ENCODE measurements at places on chromosomes 5 and 9. TPM values are rescaled to one million over a fixed set of nuclear protein-coding genes. Genes with fewer than 3 reads are reported as not detected.

GABRP gene
- 0.27 TPM for total RNA-seq

SLC22A4 gene
- 7.3 TPM for total RNA-seq

BRD9 gene
- 27.6 TPM for total RNA-seq

DNA sequence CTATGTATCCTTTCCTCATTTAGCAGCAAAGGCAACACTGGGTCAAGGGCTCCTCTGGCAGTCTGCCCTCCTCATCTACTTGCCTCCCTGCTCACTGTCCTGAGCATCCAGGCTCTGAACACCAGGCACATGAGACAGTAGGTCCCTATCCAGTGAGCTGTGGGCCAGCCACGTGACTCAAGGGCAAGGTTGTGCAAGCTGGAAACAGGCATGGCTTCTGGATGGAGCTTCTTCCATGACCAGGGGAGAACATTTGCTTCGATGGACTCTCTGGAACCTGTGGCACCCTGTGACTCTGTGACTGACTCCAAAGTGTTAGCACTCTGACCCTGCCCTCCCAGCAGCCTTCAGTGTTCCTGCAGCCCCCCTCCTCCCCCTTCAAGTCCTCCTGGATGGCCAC, 31.2 kb downstream of the ENHO start:
- DNase-seq, result no peak

- DNase-seq, result no peak
These were observed 169.6 kb downstream of the ASTN2 start for GRCh38 chr9:117245175-117245829.

GRCh38 chr5:153352685-153353219, 137.7 kb upstream of the GRIA1 start:
- DNase-seq, result no peak

DNA sequence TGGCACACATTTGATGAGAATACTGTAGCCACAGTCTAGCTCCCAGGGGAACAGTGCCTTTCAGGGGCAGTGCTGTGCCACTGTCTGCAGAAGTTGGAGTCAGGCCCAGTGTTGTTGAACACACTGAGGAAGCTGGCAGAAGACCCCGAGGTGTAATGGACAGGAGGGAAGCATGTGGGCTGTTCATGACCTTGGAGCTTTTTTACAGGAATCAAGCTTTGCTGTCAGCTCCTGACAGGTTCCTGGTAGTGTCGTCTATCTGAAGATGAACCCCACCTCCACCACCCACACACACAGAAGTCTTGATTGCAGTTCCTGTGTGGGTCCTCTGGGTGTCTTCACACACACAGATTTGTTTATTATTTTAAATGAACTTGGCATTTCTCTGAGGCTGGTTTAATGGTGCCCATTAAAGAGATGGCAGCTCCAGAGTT, 40.3 kb upstream of the TNFAIP8 start:
- no peak for DNase-seq

DNA sequence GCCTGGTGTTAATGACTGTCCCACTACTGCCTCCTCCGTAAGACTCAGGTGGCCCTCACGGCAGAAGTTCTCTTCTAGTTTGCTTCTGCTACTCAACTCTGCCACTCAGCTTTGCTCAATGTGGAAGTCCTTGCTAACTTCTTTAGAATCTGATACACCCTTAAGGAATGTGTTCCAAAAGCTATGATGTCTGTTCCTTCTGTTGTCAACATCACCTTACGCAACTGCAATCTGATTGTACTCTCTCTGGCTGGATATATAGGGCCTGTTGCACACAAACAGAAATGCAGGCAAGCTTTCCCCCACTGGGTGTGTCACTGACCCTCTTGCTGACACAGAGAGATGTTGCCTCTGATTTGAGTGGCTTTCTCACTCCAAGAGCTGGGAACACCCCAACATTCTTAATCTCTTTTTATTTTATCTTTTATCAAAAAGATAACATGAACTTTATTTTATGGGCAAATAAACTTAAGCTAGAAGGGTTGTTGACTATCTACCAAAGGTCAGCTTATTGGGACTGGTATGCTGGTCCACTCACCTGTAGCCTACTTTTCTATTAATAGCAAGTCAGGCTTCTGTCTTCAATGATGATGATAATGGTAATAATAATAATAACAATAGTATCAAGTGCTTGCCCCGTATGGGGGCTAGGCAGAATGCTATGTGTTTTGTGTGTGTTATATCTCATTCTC, 25.2 kb downstream of the TMEM252 start:
- no peak for DNase-seq

DNA sequence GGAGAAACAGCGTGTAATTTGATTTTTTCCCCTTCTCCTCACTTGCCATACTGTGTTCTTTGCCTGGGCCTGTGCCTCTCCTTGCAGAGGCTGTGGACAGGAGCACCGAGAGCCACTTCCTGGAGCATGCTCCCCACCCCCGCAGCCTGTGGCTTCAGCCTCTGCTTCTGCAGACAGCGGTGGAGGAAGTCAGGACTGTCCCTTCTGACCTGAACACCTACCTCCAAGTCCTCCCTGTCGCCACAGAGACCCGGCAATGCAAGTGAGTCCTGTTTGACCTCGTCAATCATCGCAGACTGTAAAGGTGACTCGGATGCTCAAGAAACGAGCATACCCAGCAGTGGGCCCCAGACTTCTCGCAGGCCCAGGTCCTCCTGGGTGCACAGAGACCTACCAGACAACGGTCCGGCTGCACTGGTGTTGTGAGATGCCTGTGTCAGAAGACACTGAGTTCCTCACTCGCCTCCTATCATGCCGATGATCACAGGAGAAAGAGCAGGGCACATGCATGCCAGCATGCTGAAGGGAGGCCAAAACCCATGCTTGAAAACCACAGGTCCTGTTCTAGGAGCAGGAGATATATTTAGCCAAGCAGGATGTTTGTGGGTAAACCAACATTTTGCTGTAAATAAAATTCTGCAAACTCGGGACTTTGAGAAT, 198.8 kb downstream of the AUH start:
- DNase-seq, result peak; percentile 81

- no peak for DNase-seq
These were observed 166.4 kb downstream of the PAM start for GRCh38 chr5:102921341-102922044.

Data from left colon (tissue), 2 donors.